ENCODE measurements at places on chromosomes 4 and X.

DNA sequence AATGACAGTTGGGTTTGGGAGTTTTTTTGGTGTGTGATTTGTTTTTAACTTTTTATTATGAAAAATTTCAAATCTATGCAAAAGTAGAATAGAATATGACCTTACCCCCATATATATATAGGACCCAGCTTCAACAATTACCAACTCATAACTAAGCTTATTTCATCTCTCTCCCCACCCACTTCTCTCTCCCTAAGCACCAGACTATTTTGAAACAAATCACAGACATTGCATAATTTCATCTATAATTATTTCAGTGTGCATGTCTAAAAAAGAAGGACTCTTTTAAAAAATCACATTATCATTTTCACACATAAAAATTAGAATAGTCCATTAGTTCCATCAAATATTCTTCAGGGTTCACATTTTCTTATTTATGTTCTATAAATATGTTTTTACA is 28.3 kb upstream of the NKX6-1 start:
- H3K4me3 ChIP-seq = no peak overlapping the region

DNA sequence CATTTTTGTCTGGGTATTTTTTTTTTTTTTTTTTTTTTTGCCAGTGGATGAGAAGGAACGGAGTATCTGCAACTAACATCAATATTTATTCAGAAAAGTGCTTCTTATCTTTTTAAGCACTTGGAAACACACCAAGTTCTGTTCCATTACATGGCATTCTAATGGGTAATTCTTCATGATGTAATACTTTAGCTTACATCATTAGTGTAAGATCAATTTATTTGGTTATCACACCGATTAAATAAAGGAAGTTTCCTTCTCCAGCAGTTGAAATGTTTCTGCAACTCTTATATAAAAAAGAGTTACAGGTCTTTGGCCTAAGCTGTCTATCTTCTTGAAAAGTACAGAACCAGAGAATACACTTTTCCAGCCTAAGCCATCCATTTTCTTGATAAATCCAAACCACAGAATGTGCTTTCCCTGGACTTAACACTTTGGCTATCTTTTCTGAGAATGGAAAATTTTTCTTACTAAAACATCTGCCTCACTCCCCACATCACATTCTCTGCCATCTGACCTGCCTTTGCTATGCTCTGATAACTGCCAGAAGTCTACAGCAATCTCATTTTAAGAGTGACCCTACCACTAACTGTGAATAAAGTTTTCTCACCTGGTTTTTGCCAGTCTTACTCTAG is 191.9 kb upstream of the MAB21L2 start:
- no peak overlapping the region for H3K4me3 ChIP-seq
- DNase-seq = no peak
- peaks cover 8% of the 10 kb centered on the region for H3K4me1 ChIP-seq

- no peak overlapping the region for H3K27ac ChIP-seq
- H3K4me3 ChIP-seq = no peak overlapping the region
- H3K4me1 ChIP-seq = no peaks in the 10 kb centered on the region
- H3K27me3 ChIP-seq = no peaks in the 10 kb centered on the region
- no peaks in the 10 kb centered on the region for H3K36me3 ChIP-seq
- DNase-seq = no peak
These were observed 67.4 kb upstream of the SLC34A2 start for GRCh38 chr4:25588206-25588605.

DNA sequence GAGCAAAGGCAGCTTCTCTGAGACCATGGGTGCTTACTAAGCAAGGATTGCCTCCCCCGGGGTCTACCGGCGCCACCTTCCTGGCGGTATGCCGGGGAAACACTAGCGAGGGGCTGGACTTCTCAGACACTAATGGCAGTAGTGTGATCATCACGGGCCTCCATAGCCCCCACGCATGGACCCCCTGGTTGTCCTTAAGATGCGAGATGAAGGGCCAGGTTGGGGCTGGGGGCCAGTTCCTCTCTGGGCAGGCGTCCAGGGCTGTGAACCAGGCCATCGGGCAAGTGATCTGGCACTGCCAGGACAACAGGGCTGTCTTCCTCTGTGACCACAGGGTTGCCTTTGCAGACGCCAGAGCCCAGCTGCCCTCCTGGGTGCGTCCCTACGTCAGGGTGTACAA is 60.7 kb downstream of the ALPK1 start:
- H3K4me3 ChIP-seq = no peak overlapping the region
- no peaks in the 10 kb centered on the region for H3K27me3 ChIP-seq
- no peak for DNase-seq
- no peaks in the 10 kb centered on the region for H3K4me1 ChIP-seq
- H3K36me3 ChIP-seq = no peaks in the 10 kb centered on the region

DNA sequence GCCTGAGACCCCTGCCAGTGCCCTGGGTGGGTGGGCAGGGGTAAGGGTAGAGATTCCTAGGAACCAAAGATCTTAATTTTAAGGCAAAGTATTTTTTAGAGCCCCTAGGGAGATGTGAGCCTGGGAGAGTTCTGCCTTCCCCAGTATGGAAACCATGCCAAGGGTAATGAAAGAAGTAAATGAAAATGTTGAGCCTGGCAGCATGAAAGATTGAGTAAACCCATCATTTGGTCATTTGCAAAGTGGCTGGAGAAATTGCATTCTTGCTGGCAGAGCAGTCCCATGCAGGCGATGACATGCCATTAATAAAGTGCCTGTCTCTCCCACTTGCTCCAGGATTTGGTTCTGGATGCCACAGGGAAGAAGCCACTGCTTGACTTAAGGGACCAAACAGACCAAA is 60.7 kb upstream of the GPC4 start:
- H3K27ac ChIP-seq = no peak overlapping the region
- no peak for DNase-seq
- no peaks in the 10 kb centered on the region for H3K36me3 ChIP-seq
- H3K4me3 ChIP-seq = no peak overlapping the region
- no peaks in the 10 kb centered on the region for H3K4me1 ChIP-seq

GRCh38 chr4:110638089-110638746 is 15.3 kb upstream of the PITX2 start:
- H3K4me1 ChIP-seq = no peaks in the 10 kb centered on the region
- no peak overlapping the region for H3K4me3 ChIP-seq
- no peaks in the 10 kb centered on the region for H3K36me3 ChIP-seq
- no peak overlapping the region for H3K27ac ChIP-seq

All from right atrium auricular region (tissue), 2 donors.